ENCODE measurements at places on chromosomes 2 and 18.

DNA sequence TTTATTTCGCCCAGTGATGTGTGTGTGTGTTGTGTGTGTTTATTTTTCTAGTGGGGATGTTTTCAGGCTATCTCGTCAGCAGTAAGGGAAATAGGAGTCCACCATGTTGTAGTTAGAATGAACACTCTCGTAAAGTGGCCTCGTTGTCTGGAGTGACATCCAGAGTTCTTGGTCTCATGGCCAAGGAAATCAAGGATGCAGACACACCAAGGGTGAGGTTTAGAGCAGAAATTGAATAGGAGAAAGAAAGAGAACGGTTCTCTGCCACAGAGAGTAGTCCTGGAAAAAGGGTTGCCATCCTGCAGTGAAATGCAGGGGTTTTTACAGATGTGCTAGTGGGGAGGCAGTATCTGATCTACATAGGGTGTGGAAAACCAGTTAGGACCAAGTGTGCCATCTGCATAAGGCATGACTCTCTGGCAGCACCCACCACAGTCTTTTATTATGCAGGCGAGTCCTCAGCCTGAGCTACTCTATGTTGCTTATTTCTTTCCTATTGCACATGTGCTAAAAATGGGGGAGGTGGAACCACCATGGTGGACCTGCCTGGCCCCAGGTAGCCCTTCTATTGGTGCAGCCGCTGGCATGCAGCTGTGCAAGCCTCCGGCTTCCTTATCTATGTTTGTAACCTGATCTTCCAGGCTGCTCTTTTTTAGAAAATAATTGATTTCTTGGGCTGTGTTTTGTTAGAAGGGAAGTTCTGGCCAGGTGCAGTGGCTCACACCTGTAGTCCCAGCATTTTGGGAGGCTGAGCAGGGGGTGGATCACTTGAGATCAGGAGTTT is 23.2 kb downstream of the RALB start:
- DNase-seq: no peak

GRCh38 chr2:1968209-1968987 is 224.1 kb upstream of the PXDN start:
- no peak for DNase-seq

DNA sequence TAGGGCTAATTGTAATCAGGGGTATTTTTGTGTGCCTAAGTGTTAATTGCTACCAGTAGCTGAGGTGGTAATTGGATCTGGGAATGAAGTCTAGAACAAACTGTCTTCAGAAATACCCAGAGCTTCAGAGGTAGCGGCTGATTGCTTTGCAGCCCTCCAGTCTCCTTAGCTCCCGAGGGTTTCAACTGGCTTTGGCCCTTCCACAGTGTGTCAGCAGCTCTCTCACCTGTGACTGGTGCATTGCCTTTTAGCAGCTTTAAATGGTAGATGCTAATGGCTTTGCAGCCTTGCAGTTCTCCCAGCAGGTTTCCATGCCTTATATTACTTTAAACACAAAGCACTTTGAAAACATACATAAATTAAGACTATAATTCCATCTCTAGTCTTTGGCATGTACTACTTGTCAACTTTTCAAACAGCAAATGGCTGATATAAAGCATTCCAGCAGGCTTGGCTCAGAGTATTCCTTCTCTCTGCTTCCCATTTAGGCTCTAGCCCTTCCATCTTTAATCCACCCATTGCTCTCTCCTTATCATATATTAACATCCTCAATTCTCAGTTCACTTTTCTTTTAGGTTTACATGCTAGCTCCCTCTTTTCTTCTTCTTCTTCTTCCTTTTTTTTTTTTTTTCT is 156.4 kb upstream of the GALNT13 start:
- DNase-seq: no peak

- DNase-seq: no peak
These were observed 580.0 kb downstream of the SUCLG1 start for GRCh38 chr2:83879127-83879526.

- DNase-seq: no peak
These were observed 164.6 kb downstream of the GULP1 start for GRCh38 chr2:188456114-188456909.
